ENCODE measurements at places on chromosomes 13 and 19.

- no peak for DNase-seq
Observed at GRCh38 chr19:30498707-30499106, 126.5 kb downstream of the ZNF536 start.

DNA sequence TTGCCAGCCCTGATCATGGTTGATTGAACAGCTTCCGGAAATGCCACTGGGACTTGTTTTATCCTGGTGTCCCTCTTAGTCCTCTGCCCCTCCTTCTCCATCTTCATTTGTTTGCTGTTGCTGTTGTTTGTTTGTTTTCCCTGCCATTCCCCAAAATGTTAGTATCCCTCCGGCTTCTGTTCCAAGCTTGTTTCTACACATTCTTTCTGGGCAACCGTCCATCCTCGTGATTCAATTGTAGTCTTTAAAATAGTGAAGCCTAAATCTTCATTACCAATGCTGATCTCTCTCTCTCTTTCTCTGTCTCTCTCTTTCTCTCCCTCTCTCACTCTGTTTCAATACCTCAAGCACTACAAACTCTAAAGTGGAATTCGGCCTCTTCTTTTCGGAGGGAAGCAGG lies 649.3 kb upstream of the ARGLU1 start:
- no peak for DNase-seq

DNA sequence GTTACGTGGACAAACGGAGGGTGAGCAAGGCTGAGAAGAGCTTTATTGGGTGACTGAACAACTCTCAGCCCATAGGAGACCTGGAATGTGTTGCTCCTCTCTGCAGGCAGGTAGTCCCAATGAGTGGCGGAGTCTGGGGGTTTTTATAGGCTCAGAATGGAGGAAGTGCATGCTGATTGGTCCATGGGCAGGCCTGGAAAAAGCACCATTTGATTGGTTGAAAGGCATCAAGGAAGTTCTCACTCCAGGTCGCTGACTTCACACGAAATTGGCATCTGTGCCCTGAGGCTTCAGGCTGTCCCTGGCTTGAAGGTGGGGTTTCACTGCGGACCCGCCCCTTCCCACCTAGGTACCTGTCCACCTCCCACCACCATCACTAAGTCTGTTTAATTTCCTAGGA lies 65.4 kb downstream of the SPATA13 start:
- no peak for DNase-seq

- no peak for DNase-seq
Observed at GRCh38 chr13:107348471-107348870, 780.5 kb upstream of the ARGLU1 start.

GRCh38 chr19:58471736-58472135 lies 4.4 kb upstream of the ZNF446 start:
- DNase-seq: no peak

- DNase-seq: no peak
Observed at GRCh38 chr13:103022336-103022735, 43.9 kb downstream of the SLC10A2 start.

DNA sequence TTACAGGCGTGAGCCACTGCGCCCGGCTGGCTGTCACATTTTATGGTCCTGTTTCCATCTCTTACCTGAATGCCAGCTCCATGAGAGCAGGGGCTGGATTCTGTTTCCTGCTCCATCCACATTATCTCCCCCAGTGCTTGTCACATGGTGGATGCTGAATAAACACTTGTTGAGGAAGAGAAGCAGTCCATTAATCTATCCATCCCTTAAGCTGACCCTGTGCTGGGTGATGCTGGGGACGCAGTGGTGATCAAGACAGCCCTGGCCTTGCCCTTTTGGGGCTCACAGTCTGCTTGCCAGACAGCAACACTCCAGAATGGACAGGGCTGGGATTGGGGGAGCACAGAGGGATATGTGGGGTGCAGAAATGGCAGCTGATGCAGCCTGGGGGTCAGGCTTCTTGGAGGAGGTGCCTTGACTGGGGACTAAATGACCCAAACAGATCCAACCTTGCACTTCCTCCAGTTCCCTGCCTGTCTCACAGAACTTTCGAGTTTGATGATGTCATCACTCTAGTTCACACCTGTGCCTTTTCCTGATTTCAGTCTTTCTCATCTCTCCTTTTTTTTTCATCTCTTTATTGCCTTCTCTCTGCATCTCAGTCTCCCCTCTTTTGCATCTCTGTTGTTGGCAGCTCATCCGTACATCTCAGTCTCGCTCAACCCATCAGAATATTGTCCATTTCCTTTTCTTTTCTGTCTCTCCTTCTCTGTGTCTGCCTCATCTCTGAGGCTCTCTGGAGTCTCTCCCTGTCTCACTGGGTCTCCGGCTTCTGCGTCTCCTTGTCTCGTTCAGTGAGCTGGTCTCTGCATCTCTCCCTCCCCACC lies 4.6 kb downstream of the IRF2BP1 start:
- DNase-seq: no peak

- peak; percentile 47 for DNase-seq
Observed at GRCh38 chr19:35135389-35135909, 590 bp upstream of the LGI4 start.

DNA sequence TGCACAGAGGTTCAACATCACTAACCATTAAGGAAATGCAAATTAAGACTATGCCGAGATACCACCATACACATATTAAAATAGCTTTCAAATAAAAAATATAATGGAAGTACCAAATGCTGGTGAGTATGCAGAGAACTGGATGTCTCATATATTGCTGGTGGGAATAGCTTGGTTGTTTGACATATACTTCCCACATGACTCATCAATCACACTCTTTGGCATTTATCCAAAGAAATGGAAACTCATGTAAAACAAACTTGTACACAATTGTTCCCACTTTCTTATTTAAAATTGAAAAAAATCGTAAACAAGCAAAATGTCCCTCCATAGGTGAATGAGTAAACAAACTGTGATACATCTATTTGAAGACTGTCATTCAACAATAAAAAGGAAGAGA lies 982.6 kb upstream of the ATXN8OS start:
- DNase-seq: no peak

- no peak for DNase-seq
Observed at GRCh38 chr19:28640506-28640905, 572.4 kb downstream of the UQCRFS1 start.

GRCh38 chr13:23443878-23444277 lies 10.4 kb upstream of the SACS start:
- no peak for DNase-seq

- DNase-seq: no peak
Observed at GRCh38 chr13:73767747-73768315, 366.4 kb downstream of the KLF12 start.

GRCh38 chr13:40190641-40191100 lies 475.8 kb downstream of the FOXO1 start:
- peak; percentile 56 for DNase-seq

- no peak for DNase-seq
Observed at GRCh38 chr19:23789246-23789645, 30.6 kb upstream of the ZNF681 start.

DNA sequence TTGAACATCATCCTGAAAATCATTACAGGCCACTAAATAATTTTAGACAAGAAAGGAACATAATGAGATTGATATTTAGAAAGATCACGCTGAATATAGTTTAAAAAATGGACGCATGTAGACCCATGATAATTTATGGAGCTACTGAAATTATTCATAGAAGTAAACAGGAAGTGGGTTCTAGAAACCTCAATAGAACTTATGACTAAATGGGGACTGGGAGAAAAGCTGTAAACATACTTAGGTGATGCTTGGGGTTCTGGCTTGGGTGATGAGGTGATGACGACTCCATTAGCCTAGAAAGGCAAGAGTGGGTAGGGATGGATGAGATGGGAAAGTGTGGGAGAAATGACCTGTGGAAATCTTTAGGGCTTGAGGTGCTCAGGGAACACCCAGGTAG lies 484.0 kb downstream of the MYO16 start:
- DNase-seq: no peak

DNA sequence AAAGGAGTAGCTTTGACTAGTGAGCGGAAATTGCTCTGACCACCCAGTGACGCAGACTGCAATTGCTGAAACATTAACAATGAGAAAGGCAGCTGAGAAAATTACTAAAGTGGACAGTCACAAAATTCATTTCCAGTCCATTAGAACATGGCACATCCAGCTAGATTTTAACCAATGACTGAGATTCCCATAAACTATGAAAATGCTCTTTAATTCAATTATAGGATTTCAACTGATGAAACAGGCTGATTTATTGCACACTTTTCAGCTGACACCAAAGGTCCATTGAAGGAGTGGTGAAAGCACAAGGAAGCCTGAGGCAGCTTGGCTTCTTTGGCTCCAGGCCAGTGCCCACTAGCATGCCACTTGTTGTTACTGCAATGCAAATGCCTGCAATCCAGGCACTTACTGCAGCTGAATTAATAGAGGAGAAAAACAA lies 933.4 kb downstream of the SLITRK6 start:
- no peak for DNase-seq

DNA sequence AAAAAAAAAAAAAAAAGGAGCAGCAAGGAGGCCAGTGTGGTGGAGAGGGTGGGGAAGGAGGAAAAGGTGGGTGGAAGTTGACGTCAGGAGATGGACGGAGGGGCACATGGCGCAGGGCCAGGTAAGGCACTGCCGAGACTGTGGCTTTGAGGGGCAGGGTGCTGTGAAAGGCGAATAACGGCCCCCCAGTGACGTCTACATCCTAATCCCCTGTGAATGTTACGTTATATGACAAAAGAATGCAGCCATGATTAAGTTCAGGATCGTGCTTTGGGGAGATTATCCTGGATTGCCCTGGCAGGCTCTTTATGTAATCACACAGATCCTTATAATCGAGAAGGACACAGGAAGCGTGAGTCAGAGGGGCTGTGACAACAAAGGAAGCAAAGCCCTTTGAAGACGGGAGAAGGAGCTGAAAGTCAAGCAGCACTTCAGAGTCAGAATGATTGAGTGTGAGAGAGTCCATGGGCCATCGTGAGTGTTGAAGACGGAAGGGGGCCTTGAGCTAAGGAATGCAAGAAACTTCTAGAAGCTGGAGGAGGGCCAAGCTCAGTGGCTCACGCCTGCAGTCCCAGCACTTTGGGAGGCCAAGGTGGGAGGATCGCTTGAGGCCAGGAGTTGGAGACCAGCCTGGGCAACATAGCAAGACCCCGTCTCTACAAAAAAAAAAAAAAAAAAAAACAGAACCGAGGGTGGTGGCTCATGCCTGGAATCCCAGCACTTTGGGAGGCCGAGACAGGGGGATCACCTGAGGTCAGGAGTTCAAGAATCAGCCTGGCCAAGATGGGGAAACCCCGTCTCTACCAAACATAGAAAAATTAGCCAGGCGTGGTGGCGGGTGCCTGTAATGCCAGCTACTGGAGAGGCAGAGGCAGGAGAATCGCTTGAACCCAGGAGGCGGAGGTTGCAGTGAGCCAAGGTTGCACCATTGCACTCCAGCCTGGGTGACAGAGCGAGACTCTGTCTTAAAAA lies 13.8 kb upstream of the CEACAM16 start:
- no peak for DNase-seq

GRCh38 chr13:106561551-106562170 lies 6.3 kb downstream of the ARGLU1 start:
- DNase-seq: no peak

DNA sequence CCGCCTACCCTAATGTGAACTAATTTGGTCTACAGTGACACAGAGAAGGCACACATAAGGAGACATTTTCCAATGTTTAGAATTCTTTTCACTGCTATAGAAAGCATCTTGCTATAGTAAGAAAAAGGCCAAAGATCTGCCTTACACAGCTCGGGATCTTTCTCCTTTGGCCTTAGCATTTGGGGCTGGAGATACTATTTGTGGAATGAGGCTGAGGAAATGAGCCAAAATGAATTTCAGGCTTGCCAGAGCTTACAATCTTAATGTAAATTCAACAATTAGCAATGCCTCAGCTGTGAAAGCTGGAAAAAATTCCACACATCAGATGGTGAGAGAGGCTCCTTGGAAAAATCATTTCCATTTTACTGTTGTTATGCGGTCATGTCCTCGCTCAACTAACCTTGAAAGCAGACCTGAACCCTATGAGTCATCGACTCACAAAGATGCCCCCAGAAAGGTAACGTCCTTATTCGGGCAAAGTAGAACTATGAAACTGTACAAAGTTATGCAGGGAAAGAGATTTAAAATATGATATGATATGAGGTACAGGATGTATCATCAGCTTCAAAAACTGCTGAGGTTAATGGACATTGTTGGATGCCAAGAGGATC lies 324.5 kb upstream of the NBEA start:
- DNase-seq: no peak

DNA sequence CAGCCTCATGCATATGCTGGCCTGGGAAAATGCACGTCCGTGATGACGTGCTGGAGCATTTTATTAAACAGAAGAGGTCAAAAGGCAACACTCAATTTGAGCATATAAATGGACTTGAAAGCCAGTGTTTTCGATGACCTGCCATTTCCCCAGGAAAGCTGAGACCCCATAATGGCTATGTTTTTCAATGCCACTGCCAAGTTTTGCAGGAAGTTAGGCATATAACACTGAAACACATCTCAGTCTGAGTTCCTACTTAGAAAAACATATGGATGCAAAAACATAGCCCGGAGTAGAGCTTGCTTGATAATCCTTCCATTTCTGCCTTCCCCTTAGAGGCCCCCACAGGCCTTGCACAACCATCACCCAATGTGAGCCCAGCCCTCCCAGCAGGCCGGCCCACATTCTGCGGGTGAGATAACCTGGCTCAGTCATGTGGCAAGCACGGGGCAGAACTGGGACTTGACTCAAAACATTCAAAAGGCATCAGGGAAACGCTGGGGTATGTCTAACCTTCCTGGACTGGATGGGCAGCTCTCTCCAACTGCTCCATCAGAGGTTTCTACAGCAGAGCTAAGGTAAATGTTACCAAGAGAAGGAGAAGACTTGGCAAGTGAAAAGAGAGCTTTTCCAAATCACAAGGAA lies 24.9 kb downstream of the EPS15L1 start:
- DNase-seq: no peak

DNA sequence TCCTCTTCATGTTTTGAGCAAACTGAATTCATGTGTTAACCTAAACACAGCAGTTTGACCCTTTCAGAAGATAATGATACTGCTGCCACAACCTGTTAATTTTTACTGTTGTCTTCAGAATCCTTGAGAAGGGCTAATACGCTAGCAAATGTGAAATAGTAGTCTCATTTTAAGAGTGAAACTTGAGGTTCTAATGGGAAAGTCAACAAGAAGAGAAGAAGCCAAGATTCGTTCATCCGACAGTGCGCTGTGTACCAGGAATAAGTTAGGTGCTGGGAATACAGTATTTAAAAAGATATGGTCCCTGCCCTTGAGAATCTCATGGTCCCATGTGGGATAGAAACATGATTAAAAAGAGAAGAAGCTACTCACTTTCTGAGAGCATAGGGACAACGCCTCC lies 134.4 kb downstream of the KL start:
- DNase-seq: no peak

- DNase-seq: no peak
Observed at GRCh38 chr19:33484226-33484774, 37.3 kb downstream of the PEPD start.
